ENCODE measurements at places on chromosomes 2 and 18.

GRCh38 chr2:6883448-6884122 lies 6.0 kb downstream of the RSAD2 start:
- no peak for DNase-seq

GRCh38 chr2:229652796-229653195 lies 61.6 kb downstream of the DNER start:
- no peak for DNase-seq

GRCh38 chr2:217935235-217935879 lies 67.4 kb downstream of the TNS1 start:
- no peak for DNase-seq

- DNase-seq, result no peak
These were observed 48.7 kb upstream of the C1GALT1C1L start for GRCh38 chr2:43724728-43725526.

- DNase-seq, result no peak
These were observed 25.3 kb downstream of the ZNF519 start for GRCh38 chr18:14106906-14107305.

Measured in brain pericyte (primary cell).